Fibroblast of villous mesenchyme (primary cell): ENCODE measurements at places on chromosomes 3 and 15. TPM values are rescaled to one million over a fixed set of nuclear protein-coding genes. Genes with fewer than 3 reads are reported as not detected.
A peak's percentile ranks its signal among the peaks of the same experiment; 100 is the strongest.

DNA sequence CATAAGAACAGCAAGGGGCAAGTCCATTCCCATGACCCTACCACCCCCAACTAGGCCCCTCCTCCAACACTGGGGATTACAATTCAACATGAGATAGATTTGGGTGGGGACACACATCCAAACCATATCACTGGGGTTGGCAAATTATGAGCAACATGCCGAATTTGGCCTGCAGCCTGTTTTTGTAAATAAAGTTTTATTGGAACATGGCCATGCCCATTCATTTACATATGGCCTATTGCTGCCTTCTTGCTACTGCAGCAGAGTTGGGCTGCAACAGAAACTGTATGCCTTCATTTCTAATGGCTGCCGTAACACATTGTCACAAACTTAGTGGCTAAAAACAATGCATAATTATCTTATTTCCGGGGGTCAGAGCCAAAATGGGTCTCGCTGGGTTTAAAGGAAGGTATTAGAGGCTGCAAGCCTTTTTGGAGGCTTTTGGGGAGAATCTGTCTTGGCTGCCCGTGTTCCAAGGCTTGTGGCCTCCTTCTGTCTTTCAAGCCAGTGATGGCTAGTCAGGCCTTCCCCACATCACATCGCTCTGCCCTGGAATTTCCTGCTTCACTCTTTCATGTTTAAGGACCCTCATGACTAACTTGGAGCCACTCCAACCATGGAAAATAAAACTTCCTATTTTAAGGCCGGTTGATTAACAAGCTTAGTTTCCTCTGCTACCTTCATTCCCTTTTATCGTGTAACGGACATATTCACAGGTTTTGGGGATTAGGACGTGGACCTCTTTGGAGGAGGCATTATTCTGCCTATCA lies 428.5 kb upstream of the PROK2 start:
- DNase-seq: no peak

DNA sequence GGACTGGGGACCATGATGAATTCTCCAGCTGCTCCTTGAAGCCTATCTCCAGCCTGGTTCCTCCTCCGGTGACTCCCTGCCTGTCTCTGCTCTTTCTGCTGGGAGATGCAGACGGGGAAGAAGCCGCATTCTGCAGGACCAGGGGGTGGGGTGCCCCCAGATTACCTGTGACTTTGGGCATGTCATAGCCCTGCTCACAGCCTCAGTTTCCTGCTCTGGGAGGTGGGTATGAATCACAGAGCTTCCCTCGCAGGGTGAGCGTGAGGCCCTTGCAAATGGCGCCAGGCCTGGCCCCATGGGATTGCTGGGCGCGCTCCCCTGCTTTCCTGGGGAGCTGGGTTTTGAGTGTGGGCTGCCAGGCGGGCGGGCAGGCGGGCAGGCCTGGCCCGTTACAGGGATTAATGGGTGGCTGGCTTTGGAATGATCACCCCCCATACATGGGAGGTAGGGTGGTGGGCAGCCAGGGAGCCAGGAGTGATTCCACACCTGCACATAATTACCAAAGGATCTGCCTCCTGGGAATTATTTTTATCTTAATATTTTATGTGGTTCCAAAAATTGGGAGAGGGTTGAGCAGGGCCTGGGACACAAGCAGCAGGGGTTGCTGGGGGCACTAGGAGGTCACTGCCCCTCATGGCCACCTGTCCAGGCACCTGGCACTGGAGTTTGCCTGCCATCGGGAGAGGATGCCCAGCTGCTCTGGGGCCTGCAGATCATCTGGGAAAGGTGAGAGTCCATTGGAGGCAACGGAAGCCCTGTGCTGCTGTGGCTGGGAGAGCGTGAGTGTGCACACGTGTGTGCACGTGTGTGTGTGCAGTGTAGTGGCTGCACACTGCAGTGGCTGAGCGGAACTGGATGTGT lies 106.8 kb downstream of the WNT7A start:
- no peak for DNase-seq

DNA sequence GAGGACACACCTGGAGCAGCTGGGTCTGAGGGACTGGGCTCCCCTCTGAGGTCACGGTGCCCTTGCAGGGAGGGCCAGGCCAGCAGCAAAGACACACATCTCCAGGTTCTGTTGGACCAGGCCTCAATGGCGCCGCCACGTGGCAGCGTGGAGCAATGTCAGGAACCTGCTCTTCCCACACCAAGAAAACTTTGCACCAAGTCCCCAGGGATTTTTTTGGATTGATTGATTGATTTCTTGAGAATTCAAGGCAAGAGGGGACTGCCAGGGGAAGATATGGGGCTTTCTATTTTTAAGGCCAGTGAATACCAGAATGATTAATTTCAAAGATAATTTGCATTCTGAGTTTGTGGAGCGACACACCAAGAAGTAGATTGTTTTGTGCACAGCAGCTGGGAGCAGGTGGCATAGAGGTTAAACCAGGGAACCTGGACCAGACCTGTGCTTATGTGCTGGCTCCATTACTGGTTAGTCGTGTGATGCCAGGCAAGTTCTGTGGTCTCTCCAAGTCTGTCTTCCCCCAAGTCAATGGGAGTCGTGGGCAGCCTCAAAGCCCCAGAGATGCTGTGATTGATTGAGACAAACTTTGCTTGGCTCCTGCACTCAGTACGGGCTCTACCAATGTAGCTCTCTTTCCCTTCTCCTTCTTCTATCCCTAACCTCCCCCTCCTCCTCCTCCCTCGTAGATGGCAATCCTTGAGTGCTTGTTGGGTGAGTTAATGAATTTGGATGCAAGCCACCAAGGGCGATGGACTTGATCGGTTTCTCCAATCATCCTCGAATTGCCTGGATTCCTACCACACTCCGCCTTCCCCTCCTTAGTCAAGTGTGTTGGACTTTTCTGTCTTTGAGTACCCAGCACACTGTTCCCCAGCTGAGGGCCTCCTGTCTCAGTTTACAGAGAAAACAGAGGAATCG lies 96.2 kb upstream of the TRPM1 start:
- peak; percentile 43 for DNase-seq

GRCh38 chr3:79414806-79415205 lies 353.0 kb downstream of the ROBO1 start:
- peak; percentile 36 for DNase-seq

The TMEM40 gene
- total RNA-seq: under 0.01 TPM in 1 of 2 replicates, not detected in the other

DNA sequence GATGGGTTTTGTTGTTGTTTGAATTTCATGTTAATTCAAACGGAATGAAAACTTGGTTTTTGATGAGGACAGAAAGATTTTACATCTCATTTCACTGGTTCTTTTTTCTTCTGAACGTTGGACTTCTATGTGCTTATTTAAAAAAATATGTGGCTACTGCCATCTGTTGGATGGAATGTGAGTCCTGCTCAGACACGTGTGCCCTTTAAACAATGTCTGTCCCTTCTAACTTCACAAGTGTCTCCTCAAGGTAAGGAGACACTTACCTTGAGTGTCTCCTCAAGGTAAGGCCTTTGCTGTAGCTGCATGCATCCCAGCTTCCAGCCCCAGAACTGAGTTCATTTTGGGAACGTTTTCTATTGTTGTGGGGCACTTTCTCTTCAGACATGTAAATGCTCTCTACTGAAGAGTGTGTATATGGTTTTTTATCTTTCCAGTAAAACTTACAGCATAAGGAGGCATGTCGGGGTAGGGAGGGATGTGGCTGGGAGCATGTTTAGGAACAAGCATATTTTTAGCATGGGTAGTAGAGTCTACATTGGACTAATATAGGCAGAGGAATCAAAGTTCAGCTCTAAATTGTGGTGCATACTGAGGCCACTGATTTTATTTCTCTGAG lies 63.1 kb upstream of the UBE3A start:
- DNase-seq: peak; percentile 16

DNA sequence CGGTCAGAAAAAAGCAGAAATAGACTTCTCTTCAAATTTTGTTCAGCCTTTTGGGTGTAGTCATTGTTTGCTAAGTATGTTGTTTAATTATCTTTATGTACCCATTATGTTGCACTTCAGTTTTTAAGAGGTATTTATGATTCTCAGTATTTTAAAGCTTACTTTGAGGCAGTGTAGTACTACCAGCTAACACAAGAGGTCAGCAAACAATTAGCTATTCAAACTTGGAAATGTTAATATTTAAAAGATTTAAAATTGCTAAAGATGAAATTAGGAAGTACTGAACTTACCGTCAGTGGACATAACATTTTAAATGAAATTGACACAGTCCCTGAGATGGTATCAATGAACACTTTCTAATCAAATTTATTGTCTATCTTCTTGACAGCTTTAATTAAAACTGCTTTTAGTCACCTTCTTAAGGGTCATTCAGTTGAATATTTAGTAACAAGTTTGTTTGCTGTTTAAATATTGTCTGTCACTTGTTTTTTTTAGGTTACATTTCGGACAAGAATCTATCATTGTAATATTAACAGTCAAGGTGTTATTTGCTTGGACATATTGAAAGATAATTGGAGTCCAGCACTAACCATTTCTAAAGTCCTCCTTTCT lies 28.1 kb downstream of the NKIRAS1 start:
- DNase-seq: peak; percentile 62

GRCh38 chr15:89071471-89071870 lies 16.8 kb upstream of the ABHD2 start:
- DNase-seq: no peak

- no peak for DNase-seq
Observed at GRCh38 chr3:128504533-128504915, 11.5 kb upstream of the GATA2 start.

GRCh38 chr3:67509471-67510075 lies 144.8 kb downstream of the SUCLG2 start:
- DNase-seq: no peak
